ENCODE measurements at places on chromosomes 3 and 15. TPM values are rescaled to one million over a fixed set of nuclear protein-coding genes. Genes with fewer than 3 reads are reported as not detected.

- peak overlapping the region; percentile 92 for H3K27ac ChIP-seq
- no peaks in the 10 kb centered on the region for H3K27me3 ChIP-seq
- peak; percentile 26 for DNase-seq
- H3K4me3 ChIP-seq = peak overlapping the region; percentile 44
- no peaks in the 10 kb centered on the region for H3K36me3 ChIP-seq
Measured at GRCh38 chr3:177358977-177359592, 161.8 kb upstream of the TBL1XR1 start.

DNA sequence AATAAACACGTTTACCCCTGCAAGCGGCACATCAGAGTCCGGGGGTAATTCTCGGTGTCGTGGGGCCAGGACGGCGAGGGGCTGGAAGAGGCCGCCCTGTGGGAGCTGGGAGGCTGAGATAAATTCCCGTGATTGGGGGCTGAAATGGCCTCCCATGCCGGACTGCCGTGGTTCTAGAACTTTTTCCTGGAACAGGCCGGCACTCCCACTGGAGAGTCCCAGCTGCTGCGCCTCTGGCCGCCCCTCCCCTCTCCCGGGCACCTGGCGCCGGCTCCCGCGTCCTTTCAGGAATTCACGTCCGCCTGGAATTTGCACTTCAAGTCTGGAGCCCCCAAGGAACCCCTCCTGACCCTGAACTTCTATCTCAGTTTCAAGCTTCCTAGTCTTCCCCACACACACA lies 10.8 kb upstream of the LRRC2 start:
- no peak for DNase-seq
- H3K27ac ChIP-seq = no peak overlapping the region
- H3K4me1 ChIP-seq = no peaks in the 10 kb centered on the region
- H3K27me3 ChIP-seq = no peaks in the 10 kb centered on the region

DNA sequence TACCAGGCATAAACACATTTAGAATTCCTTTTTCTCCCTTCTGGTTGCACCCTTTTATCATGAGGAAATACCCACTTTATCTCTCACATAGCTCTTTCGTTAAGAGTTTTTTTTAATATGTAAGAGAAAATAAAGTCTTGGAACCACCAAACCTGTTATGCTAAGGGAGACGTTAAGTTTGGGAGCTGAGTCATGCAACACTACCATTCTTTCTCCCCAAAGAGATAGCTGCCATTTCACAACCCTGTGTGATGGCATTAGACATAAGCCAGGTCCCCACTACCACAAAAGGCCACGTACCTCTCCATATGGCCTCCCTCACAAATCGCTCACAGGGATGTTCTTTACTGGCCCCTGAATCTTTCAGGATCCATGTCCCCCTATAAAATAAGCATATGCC lies 7.6 kb upstream of the NIPA1 start:
- H3K4me3 ChIP-seq = no peak overlapping the region
- no peaks in the 10 kb centered on the region for H3K4me1 ChIP-seq
- no peak for DNase-seq
- H3K36me3 ChIP-seq = no peaks in the 10 kb centered on the region
- H3K27me3 ChIP-seq = no peaks in the 10 kb centered on the region
- H3K27ac ChIP-seq = no peak overlapping the region

- H3K36me3 ChIP-seq = no peaks in the 10 kb centered on the region
- no peaks in the 10 kb centered on the region for H3K27me3 ChIP-seq
- no peaks in the 10 kb centered on the region for H3K4me1 ChIP-seq
- H3K4me3 ChIP-seq = no peak overlapping the region
- no peak overlapping the region for H3K27ac ChIP-seq
- DNase-seq = no peak
Measured at GRCh38 chr3:57118254-57118653, 46.9 kb downstream of the IL17RD start.

- no peaks in the 10 kb centered on the region for H3K27me3 ChIP-seq
- no peak overlapping the region for H3K27ac ChIP-seq
- no peak for DNase-seq
- H3K4me1 ChIP-seq = no peaks in the 10 kb centered on the region
- H3K36me3 ChIP-seq = no peaks in the 10 kb centered on the region
Measured at GRCh38 chr15:95684693-95685115, 645.8 kb upstream of the NR2F2 start.

DNA sequence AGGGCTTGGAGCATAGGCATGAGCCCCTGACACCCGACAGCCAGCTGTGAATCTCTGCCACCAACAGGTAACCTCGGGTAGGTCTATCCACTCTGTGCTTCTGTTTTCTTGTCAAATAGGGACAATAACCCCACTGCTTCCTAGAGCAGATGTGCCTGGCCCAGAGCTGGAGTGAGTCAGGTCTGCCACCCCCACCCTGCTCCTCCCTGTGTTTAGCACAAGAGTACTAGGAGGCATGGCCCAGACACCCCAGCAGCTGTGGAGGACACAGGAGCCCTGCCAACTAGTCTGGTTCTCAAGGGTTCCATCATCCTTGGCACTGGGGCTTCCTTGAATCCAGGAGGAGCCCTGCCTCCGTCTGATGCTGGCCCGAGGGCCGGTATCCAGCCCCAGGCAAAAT lies 33.7 kb upstream of the TMEM115 start:
- H3K4me1 ChIP-seq = peaks cover 10% of the 10 kb centered on the region
- no peak for DNase-seq
- H3K27ac ChIP-seq = no peak overlapping the region
- H3K4me3 ChIP-seq = no peak overlapping the region
- no peaks in the 10 kb centered on the region for H3K36me3 ChIP-seq

GRCh38 chr3:185070491-185071286 lies 82.2 kb downstream of the C3orf70 start:
- no peaks in the 10 kb centered on the region for H3K4me1 ChIP-seq
- H3K4me3 ChIP-seq = no peak overlapping the region
- H3K27me3 ChIP-seq = no peaks in the 10 kb centered on the region
- no peaks in the 10 kb centered on the region for H3K36me3 ChIP-seq

Gene C2CD4B
- 0.98 TPM for total RNA-seq

Gene DNAH12
- total RNA-seq = 0.33 TPM

Gene PLCL2
- 7.8 TPM for total RNA-seq

Gene MUSTN1
- total RNA-seq = 13.0 TPM

All from breast epithelium (tissue), 4 donors.